Activated T-cell treated with anti-CD3 and anti-CD28 coated beads, Interleukin-2, amount 50 U/mL, for 4 hours (primary cell): ENCODE measurements at places on chromosomes 12 and 14.
A peak's percentile ranks its signal among the peaks of the same experiment; 100 is the strongest.

GRCh38 chr14:61116369-61116768, 135.3 kb downstream of the SLC38A6 start:
- DNase-seq, result no peak

DNA sequence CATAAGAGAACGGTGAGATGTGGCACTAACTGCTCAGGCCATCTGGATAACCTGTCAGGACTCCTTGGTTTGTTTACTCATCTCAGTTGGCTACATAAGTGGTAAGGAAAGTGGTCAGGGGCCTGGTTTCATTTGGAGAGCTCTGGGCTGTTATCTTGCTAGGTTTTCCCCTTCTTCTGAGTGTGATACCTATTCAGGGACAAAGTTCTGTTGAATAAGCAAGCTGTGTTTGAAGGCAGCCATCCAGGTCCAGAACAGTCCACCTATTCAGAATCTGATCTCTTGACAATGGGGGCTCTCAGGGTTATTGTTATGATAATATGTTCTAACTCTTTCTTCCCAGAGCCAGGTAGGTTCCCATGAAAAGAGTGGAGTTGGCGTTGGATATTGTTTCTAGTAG, 194.9 kb downstream of the PAH start:
- DNase-seq, result no peak

DNA sequence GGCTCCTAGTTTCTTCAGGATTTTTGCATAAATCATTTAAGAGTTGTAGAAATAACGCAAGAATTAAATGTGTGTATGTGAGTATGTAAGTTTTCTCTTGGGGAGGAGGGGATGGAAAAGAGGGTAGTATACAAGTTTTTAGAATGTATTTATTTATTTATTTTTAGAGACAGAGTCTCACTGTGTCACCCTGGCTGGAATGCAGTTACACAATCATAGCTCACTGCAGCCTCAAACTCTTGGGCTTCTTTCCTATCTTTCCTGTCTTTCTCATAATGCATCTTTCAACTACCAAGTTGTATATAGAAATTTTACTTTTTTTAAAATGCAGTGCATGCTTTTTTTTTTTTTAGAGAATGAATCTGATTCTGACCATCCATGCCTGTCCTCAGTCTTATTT, 269.0 kb upstream of the GARIN2 start:
- DNase-seq, result no peak

DNA sequence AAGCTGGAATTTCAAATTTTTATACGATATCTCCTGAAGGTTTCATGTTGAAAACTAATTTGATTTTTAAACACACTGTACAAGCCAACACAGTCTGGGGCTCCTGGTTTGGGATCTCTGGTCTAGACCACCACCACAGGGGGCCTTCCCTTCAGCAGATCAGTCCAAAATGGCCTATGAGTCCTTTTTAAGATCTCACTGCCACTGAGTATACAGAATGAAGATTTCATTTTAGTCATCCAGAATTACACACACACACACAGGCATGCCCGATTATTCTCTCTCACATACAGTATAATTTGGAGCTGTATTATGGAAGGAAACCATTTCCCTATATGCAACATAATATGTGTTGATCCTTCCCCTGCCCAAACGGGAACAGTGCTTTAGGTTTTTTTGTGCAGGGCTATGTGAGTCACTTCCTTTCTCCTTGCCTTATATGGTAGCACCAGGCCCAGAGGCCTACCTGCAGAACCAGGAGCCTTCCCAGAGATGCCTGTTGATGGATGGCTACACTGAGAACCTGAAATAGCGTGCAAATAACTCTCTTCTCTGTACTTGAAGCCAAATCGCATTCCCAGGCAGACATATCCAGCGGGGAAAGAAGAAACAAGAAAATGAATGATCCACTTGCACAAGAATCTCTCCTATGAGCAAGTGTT, 28.1 kb upstream of the WNK1 start:
- DNase-seq, result peak; percentile 17

DNA sequence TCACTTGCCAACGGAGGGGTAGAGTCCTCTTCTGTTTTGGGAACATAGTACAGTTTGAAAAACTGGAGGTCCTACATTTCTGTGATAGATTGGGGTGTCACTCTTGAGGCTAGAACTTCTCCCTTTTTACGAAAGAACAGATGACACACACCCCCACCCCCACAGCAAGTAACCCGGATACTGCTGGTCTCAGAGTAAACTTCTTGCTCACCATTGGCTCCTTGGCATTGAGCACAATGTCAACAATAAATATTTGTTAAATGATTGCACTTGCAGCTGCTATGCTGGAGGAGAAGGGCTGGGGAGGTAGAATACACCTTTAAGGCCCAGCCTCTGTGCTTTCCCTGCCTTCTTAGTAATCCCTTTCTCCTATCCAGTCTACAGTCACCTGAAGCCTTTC, 149.8 kb downstream of the TGFB3 start:
- no peak for DNase-seq

DNA sequence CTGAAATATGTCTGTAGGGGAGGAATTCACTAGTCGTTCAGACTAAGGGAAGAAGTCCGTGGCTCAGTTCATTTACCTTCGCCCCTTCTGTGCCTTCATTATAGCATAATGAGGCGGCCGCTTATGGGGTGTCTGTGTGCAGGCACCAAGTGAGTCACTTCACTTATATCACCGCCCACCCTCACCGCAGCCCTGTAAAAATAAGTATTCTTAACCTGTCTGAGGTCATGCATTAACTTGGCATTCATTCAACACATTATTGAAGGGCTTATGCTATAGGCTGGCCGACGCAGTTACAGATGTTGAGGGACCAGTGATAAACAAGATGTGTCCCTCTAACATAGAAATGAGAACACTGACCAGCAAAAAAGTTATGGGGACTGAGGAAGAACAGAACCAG, 47.7 kb upstream of the PTCSC3 start:
- DNase-seq, result no peak

GRCh38 chr14:100587086-100587762, at the start of gene BEGAIN:
Gene BEGAIN, minus strand, starts transcription at chr14:100587417. Its CDS starts 127 bp downstream, at chr14:100587290.
- DNase-seq, result no peak

DNA sequence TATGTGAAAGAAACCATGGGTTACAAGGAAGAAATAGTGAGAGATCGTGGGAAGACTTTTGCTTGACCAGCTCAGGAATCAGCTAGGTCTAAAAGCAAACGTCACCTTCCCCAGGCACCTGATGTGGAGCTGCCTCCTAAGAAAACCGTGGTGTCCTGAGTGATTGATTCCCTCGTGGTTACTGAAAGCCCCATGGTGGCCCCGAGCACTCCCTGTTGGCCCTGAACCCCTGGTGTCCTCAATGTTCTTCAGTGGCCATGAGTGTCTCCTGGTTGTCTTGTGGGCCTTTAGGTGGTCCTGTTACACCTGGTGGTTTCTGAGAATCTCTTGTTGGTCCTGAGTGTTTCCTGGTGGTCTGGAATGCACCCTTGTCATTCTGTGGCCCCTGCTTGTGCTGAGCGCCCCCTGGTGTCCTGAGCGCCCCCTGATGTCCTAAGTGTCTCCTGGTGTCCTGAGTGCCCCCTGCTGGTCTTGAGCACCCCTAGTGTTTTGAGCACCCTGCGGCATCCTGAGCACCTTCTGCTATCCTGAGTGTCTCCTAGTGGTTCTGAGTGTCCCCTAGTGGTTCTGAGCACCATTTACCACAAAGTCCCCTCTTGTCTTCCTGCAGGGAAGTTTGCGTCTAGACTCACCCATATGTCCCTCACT, 518.7 kb downstream of the TMEM121 start:
- peak; percentile 80 for DNase-seq

GRCh38 chr12:17062267-17063036, 456.5 kb upstream of the LMO3 start:
- no peak for DNase-seq

DNA sequence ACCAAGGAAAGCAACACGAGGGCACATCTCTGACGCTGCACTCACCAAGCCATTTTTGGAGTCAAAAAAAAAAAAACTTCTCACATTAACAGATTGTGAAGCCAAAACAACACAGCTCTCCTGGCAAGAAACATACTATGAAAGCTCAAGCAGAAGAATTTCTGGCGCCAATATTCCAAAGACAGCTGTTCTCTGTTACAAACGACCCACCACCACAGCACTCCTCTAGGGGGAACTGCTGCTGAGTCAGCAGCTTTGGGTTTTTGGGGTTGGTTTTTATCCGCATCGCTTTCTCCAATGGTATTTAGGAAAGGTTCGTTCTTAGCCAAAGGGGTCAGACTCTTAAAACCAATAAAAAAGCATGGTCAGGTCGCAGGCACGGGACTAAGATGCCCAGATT, 379.4 kb downstream of the RPS29 start:
- no peak for DNase-seq

DNA sequence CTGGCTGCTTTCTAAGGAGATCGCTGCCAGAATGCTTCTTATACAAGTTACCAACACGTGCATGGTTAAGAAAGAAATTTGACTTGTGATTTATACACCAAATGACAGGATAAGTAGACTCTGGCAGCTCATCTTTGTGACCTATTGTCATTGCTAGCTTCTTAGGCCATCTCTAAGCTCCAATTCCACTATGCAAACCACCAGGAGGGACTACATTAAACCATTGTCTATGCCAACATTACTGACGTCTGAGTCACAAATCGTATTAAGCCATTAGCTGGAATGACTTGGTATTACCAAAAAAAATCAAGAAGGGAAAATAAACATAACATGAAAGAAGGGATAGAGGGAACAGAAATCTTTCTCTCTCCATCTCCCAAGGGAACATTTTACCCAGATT, 15.8 kb upstream of the VPS33A start:
- DNase-seq, result no peak

DNA sequence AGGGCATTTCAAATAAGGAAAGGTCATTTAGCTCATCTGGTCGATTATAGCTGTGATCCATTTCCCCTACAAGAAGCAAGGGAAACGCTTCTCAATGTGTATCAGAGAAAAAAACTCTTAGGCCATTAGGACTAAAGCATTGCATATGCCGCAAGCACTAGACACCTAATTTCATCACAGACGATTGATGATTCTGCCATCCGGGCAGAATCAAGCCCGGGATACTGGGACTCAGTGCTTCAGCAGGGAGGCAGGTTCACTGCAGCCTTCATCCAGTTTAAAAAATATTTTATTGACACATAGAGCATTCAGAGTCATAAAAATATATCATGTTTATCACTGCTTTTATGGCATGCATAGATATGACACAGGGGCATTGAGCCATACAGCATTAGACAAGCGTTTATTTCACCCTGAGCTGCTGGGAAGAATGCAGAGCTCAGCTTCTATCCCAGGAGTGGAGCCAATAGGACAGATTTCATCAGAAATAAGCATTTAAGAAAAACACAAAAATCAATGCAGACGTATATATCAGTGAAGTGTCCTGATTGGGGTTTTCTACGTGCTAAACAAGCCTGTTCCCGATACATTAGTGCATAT, 806.9 kb downstream of the GALC start:
- DNase-seq, result no peak

- no peak for DNase-seq
Observed at GRCh38 chr12:124909831-124910560, 4.5 kb downstream of the UBC start.

- no peak for DNase-seq
Observed at GRCh38 chr12:109201496-109201885, 85.1 kb downstream of the ACACB start.

DNA sequence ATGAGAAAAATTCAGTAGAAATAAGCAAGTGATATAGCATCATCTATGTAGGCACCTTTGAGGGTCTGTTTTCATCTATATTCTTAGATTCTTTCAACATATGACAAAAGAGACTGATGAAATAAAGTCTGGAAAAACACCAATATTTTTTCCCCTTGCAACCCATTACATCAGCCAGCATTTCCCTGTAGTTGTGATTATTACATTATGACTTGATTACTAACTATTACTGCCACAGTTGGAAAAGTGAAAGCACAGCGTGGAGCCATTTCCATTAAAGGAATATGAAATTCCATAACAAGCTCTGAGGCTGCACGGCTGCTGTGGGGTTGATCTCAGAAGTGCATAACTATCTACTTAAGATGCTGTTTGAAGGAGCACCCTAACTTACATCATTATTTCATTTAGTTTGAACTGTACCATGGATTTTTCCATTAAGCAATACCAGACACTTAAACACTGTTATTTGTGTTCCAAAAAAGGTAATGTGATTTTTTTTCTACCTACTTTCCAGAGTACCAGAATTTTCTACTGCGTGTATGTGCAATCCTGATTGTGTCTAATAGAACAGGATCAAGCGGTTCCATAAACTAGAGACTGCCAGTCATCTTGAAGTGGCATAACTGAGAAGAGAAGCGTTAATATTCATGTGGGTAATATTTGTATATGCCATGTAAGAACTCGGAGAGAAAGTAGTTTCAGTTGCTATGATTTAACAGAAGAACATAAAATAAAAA, 405.5 kb downstream of the MDGA2 start:
- no peak for DNase-seq
